WTC11 (cell line): ENCODE measurements at places on chromosomes 7 and 10.

GRCh38 chr10:44460416-44460815, 75.5 kb upstream of the CXCL12 start:
- no peak for DNase-seq

DNA sequence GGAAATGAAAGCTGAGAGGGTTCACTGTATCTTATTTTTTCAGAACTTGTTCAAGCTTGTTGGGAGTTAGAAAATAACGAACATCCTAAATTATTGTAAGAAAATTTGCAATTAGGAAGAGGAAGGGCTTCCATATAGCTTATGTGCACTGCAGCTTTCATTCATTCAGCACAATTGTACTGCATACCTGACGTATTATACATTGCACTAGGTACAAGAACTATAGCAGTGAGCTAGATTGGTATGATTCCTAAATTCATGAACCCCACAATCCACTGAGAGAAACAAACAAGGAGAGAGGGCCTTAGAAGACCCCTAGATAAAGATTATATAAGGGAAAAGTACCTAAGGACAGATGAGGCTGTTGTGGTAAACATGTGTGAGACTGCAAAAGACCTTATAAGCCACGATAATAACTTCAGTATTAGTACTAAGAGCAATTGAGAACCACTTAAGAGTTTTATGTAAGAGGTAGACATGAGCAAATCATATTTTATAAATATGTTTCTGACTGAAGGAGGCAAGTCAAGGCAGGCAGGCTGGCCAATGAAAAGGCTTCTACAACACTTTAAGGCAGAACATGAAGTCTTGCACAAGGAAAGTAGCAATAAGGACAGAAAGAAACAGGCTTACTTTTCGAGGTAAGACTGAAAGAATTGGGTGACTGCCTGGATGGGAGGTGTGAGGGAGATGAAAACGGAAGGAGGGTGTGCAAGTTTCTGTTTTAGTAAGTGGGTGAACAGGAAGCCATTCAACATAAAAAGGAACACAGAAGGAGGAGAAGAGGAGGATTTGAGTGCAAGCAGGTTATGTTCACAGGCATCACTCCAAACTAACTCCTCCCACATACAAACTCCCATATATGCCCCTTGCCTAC, 77.9 kb upstream of the LRRN3 start:
- DNase-seq = no peak

GRCh38 chr7:40715053-40715430, 580.2 kb downstream of the SUGCT start:
- no peak for DNase-seq

DNA sequence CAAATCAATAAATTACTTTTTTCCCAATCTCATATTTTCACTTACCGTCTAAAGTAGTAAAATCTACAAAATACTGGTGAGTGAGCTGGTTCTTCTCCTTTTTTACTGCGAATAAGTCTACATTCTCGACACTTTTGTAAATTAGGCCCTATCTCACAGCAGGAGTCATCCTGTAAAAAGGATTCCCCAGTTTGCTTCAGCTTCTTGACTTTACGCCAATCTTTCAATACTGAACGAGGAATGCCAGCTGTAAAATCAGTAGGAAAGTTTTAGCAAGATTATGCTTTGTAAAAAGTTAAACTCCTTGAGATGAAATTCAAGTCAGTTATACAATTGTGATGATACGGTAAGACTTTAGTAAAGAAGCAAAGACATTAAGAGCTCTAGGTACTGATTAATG, 67.3 kb downstream of the NRBF2 start:
- DNase-seq = no peak

DNA sequence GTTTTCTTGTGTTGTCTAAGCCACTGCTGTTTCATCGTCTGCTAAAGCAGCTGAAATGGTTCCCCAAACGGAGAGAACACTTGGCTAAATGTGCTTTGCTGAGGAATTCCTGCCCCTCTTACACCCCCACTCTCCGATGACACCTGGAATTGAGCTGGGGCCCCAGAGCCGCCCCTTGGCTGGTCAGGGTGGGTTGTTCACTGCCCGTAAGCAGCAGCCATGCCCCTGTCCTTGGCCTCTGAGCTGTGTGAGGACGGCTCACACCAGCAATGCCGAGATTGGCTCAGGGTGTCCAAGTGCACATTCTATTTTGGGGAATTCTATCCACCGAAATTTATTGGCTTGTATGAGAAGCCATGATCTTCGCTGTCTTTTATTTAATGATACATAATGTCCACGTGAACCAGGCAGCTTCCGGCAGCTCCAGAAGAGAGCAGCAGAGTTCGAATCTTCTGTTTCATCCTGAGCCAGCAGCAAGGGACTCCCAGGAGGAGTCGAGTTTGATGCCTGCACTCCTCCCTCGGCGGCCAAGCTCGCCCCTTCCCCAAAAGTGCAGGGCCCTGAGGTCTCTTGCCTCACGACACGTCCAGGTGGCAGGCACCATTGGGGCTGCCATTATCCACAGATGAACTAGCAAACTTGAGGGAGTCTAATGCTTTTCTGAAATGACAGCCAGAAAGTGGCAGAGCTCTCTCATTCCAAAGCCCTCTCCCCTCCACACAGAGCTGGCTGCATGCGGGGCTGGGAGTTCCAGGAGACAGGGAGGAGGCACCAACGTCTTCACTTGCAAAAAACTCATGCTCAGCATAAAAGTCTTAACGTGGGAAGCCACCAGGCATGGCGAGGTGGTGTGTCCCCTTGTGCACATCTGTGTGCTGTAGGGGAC, 114.0 kb downstream of the WDR37 start:
- peak; percentile 7 for DNase-seq

DNA sequence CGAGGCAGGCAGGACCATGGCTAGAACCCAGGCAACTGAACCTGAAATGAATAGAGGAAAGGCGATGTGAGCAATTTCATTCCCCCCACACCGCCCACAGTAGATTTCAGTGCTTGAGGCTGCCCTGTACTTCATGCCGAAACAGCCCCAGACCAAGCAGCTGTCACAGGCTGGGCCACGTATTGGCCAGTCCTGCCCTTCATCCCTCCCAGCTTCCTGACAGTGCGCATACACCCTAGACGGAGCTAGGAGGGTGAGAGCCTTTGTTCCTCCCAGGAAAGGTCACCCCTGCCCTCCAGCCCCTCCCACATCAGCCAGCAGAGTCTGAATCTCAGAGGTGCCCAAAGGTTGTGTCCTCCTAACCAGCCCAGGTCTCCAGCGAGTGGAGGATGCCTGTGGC, 98.8 kb downstream of the ZMIZ1 start:
- DNase-seq = no peak

GRCh38 chr10:123535386-123535785, 130.8 kb upstream of the GPR26 start:
- no peak for DNase-seq

DNA sequence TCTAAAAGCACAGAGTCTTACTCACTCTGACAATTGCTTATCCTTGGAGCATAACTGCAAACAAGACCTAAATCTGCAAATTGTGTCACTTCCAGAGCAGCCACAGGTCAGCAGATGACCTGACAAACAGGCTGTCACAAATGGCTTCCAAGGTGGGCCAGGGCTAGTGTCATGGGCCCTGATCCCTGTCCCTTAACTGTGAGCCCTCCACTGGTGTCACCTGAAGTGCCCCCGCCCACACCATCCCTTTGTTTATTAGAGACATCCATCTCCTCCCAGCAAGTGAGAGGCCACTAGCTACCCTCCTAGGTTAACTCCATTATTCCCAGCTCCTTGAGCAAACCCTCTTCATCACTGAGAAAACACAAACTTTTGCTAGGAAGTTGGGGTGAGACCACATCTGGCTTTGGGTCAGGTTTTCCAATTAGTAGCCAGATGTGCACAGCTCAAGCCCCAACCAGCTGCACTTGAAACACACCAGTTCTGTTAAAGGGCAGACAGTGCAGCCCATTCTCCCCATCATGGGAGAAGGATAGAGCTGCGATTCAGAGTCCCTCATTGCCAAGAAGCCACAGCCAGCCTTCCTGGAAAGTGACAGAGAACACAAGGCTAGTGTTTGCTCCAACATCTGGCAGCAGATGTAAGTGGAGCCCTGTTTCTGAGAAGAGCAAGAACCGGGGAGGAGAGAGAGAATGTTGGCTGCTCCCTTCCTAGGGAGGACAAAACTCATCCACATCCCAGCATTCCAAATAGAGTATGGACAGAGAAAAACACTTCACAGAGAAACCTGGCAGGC, 75.7 kb upstream of the NANOS1 start:
- no peak for DNase-seq

DNA sequence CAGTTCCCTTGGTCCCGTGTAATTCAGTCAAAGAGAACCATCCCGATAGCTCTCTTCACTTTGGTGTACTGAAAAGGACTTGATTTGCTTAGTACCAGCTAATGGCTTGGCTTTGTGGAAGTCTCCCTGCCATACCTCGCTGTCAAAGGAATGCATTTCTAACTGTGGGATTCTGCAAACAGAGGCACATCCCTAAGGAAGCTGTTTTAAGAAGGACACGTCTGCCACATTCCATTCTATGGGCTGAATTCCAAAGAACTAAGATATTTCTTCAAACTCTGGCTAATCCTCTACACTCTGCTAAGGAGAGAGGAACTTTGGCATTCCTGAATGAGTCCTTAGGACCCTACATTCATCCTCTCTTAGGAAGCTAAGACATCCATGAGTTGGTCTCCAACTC, 327.9 kb downstream of the SFMBT2 start:
- DNase-seq = no peak

DNA sequence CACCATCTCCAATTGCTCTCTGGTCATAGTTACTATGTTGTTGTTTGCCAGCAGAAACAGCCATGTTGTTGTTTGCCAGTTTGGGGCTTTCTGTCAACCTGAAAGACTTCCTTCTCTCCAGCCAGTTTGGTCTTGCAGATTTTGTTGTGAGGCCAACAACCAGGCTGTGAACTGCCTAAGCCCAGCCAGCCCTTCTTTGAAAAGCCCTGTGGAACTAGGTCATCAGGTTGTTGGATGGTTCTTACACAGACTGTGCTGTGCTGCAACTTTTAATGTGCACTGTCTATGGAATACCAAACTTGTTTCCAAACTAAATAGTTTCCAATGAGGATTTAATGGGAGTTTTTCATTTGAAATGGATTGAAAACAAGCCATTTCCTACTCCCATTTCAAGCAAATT, 592.7 kb upstream of the GALNT17 start:
- no peak for DNase-seq

DNA sequence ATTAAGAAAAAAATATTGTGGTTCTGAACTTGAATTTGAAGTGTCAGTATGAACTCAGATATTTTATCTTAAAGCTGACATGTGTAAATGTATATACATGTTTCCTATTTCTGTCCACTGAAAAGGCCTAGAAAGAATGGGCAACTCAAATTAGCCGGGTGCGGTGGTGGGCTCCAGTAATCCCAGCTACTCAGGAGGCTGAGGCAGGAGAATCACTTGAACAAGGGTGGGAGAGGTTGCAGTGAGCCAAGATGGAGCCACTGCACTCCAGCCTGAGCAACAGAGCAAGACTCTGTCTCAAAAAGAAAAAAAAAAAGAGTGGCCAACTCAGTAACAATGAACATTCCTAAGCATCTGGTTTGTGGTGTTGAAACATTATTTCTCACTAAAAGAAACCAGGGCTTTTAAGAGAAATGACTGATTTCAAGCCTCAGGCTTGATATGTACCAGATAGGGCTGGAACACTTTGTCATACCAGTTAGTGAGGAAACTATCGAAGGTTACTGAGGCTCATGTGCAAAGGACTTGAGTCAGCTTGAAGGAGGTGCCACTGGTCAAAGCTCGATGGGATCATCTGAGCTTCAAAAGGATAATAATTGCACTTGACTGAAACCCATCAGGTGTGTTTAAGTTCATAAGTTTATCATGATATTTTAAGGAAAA, 40.5 kb downstream of the AOAH start:
- DNase-seq = no peak

DNA sequence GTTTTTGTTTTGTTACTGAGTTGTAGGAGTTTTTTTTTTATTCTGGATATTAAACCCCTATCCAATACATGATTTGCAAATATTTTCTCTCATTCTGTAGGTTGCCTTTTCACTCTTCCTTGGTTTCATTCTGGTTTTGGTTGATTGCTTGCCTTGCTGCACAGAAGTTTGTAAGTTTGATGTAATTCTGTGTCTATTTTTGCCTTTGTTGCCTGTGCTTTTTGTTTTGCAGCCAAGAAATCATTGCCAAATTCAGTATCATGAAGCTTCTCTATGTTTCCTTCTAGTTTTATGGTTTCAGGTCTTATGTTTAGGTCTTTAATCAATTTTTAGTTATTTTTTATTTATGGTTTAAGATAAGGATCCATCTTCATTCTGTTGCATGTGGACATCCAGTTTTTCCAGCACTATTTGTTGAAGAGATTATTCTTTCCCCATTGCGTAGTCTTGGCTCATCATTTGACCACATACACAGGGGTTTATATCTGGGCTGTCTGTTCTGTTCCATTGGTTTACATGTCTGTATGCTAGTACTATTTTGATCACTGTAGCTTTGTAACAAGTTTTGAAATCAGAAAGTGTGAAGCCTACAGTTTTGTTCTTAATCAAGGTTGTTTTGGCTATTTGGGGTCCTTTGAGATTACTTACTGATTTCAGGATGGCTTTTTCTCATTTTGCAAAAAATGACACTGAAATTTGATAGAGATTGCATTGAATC, 26.4 kb downstream of the BMPR1A start:
- DNase-seq = no peak

DNA sequence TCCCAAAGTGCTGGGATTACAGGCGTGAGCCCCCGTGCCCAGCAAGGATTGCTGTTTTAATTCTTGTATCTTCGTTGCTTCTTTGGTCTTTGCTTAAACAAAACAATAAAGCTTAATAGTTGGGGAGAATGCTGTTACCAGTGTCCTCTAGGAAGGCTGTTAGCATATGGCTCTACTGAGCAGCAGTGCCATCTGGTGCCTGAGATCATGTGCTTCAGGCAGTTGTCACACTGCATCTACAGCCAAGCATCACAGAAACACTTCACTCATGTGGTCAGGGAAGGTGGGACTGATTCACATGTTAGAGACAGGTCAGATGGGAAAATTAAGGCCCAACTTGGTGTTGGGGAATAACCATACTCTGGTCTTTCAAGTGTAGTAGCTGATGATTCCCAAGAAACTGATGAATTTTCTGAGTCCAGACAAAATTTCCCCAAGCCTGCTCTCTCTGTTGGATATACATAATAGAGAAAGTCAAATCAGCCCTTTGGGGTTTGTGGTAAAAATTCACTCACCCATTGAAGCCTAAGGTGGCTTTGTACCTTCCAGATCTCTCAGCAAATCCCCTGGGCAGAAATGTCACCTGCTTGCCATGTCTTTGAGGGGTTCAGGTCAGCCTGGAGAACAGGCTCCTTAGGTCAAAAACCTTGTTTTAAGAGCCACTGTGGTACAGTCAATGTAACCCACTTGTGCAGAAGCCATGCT, 28.4 kb downstream of the UBE2D4 start:
- DNase-seq = peak; percentile 45

DNA sequence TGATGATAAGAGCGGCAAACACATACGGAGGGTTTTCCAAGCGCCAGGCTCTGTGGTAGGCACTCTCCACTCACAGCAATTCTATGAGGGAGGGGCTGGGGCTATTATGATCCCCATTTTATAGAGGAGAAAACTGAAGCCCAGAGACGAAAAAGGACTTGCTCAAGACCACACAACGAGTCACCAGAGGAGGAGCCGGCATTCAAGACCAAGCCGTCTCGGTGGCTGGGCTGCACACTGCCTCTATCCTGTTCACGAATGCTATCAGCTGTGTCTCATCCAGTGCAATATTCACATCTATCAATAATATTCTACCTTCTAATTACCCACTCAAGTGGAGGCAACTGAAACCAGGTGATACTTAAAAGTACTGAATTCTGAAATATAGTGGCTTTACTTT, 67.8 kb upstream of the NMT2 start:
- DNase-seq = no peak
